ENCODE measurements at places on chromosomes 6 and 20. TPM values are rescaled to one million over a fixed set of nuclear protein-coding genes. Genes with fewer than 3 reads are reported as not detected.

EFCAB8 gene
- total RNA-seq, result 2.5 TPM

DNA sequence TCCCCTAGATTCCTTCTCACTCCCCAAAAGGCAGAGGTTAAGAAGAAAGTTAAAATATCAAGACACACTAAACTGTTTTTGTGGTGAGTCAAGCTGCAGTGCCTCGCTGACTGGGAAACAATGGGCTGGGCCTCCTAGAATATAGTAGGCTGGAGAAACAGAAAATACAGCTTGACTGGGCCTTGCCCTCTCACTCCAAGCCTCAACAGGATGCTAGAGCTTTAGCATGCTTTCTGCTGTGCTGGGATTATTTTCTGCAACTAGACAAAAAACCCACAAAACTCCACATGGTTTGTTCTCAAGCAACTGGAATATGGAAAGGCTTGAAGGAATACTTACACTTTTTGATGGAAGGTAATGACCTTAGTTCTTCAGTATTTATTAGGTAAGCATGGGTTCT lies 27.9 kb downstream of the FOXO3 start:
- H3K4me1 ChIP-seq, result peaks cover 31% of the 10 kb centered on the region
- no peak overlapping the region for H3K4me3 ChIP-seq
- H3K36me3 ChIP-seq, result no peaks in the 10 kb centered on the region
- peak; percentile 23 for DNase-seq

- peaks cover 12% of the 10 kb centered on the region for H3K36me3 ChIP-seq
- H3K4me3 ChIP-seq, result no peak overlapping the region
- DNase-seq, result no peak
- no peaks in the 10 kb centered on the region for H3K27me3 ChIP-seq
- no peaks in the 10 kb centered on the region for H3K4me1 ChIP-seq
Observed at GRCh38 chr6:38078671-38079070, 259.1 kb downstream of the ZFAND3 start.

- no peak overlapping the region for H3K27ac ChIP-seq
- no peaks in the 10 kb centered on the region for H3K27me3 ChIP-seq
- no peak for DNase-seq
- no peaks in the 10 kb centered on the region for H3K36me3 ChIP-seq
- H3K4me1 ChIP-seq, result no peaks in the 10 kb centered on the region
Observed at GRCh38 chr20:14046534-14046933, 51.2 kb downstream of the MACROD2 start.

GRCh38 chr6:119628691-119629594 lies 279.4 kb upstream of the MAN1A1 start:
- no peaks in the 10 kb centered on the region for H3K36me3 ChIP-seq
- H3K4me3 ChIP-seq, result no peak overlapping the region
- no peak for DNase-seq

DNA sequence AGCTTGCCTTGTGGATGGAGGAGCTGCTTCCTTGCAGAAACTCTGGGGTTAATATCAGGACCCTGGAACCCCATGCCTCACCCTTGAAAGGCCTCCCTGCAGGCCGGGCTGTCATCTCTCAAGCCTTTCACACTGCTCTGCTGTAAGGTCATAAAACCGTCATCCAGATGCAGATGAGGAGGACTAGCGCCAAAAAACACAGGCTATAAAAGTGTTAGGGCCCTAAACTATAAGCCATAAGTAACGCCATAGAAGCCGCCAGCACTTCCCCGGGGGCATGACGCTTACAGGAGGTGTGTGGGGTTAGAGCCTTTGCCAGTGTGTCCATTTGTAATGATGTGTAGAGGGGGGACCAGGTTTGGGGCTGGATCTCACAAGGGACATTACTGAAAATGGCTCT lies 47.6 kb downstream of the CDH4 start:
- DNase-seq, result no peak
- no peaks in the 10 kb centered on the region for H3K27me3 ChIP-seq
- no peak overlapping the region for H3K4me3 ChIP-seq
- no peaks in the 10 kb centered on the region for H3K4me1 ChIP-seq
- no peak overlapping the region for H3K27ac ChIP-seq
- no peaks in the 10 kb centered on the region for H3K36me3 ChIP-seq
